ENCODE measurements at places on chromosomes 11 and 22.

DNA sequence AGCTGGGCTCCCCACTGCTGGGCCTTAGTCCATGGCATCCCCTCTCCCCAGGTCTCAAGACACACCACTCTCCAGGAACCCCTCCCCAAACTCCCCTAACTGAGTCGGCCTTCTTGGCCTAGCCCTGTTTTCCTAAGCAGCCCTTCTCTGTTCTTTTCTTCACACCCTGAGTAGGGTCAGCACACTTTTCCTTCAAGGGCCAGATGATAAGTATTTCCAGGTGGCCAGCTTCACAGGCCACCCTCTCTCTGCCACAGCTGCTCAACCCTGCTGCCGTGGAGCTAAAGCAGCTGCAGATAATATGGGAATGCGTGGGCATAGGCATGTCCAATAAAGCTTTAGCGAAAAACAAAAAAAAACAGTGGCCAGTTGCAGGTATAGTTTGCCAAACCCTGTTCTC, 24.1 kb downstream of the DGCR2 start:
- DNase-seq = no peak

DNA sequence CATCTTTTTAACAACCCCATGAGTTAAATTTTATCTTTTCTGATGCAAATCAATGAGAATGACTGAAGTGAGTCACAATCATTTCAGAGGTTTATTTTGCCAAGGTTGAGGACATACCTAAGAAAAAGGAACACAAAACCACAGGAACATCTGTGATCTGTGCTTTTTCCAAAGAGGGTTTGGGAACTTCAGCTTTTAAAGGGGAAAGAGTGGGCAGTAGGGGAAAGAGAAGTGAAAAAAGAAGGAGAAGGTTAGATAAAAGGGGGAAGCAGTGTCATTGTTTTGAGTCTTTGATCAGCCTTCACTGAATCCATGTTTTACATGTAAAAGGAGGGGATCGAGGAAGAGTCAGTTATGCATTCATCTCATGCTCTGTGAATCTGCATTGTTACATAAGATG, 45.3 kb upstream of the SPON1 start:
- no peak for DNase-seq

- DNase-seq = no peak
Observed at GRCh38 chr11:85475660-85476517, 151.3 kb downstream of the DLG2 start.

- no peak for DNase-seq
Observed at GRCh38 chr11:202490-202889, 4.7 kb downstream of the BET1L start.

- DNase-seq = no peak
Observed at GRCh38 chr11:48063424-48063978, 83.1 kb downstream of the PTPRJ start.

- DNase-seq = no peak
Observed at GRCh38 chr11:10377183-10377582, 72.3 kb downstream of the ADM start.

- peak; percentile 68 for DNase-seq
Observed at GRCh38 chr11:129317571-129317970, 58.1 kb upstream of the BARX2 start.

DNA sequence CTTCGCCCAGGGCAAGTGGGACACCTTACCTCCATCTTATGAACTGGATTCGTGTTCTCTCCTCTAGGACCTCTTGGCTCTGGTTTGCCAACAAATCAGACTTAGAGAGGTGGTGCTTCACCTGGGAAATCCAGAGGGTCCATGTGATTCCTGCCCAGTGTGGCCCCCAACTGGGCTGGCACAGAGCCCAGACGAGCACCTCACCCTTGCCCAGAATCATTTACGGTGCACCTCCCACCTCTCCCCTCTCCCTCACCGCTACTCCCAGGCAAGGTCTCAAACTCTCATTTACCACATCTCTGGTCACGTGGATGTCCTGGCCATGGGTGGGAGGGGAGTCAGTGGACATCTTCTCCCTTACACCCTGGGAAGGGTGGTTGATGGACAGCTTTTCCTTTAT, 1.1 kb downstream of the SPATA19 start:
- DNase-seq = no peak

- no peak for DNase-seq
Observed at GRCh38 chr11:1486054-1486825, at the start of gene MOB2. TSS of gene MOB2 (minus strand) at chr11:1486779. CDS start at chr11:1486556, 223 bp downstream.

- DNase-seq = no peak
Observed at GRCh38 chr11:126444072-126444471, 88.6 kb downstream of the ST3GAL4 start.

- no peak for DNase-seq
Observed at GRCh38 chr11:2732261-2732939, 32.6 kb upstream of the KCNQ1OT1 start.

GRCh38 chr22:32528984-32529982, 54.7 kb downstream of the FBXO7 start:
- DNase-seq = peak; percentile 4

DNA sequence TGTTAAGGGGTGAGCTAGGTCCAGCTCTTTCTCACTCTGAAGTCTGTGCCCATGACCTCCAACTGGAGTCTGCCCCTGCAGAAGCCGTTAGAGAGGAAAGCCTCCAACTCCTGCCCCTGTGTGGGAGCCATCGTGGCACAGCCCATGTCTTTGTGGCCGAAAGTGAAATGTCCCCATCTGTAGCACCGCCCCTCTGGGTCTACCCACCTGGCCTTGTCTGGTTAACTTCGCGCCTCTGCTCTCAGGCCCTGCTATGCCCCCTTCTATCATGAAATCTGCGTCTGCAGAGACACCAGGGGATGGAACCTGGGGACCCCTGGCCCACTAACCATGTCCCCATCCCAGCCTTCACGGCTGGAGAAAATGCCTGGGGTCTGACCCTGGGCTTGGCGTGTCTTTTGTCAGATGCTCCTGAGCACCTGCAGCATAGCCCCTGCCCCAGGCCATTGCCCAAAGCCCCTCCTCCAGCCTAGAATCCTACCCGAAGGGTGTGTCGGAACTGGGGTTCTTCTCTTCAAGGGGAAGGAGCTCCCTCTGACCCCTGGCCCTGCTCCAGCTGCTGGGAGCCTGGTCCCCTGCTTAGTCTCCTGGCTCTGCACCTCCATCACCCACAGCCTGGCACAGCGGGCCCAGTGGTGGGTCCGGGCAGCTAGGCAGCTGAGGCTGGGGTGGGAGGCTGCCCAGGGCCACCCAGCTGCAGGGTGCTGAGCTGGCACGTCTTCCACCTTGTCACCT, 35.8 kb upstream of the HMOX1 start:
- no peak for DNase-seq

GRCh38 chr11:64034411-64034811, 1.3 kb upstream of the FLRT1 start:
- DNase-seq = no peak

- DNase-seq = no peak
Observed at GRCh38 chr22:47134222-47134621, 371.8 kb downstream of the TBC1D22A start.

GRCh38 chr11:13249992-13250391, 27.6 kb upstream of the BMAL1 start:
- no peak for DNase-seq

DNA sequence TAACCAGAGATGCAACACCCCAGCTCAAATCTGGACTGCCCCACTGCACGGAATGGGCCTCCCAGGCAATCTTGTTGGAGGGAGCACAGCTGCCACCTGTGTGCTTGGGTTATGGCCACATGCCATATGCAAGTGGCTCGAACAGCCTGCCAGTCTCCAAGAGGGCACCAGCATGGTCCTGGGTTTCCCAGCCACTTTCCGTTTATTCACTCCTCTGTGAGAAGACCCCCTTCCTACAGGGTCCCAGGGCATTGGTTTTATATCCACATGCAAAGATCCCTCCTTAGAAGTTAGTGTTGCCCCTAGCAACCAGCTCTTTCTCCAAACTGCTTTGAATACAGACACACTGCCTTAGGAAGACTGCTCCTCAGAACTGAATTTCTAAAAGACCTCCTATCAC, 487.8 kb downstream of the BUD13 start:
- DNase-seq = no peak

- no peak for DNase-seq
Observed at GRCh38 chr11:70921804-70922203, 330.6 kb downstream of the SHANK2 start.

DNA sequence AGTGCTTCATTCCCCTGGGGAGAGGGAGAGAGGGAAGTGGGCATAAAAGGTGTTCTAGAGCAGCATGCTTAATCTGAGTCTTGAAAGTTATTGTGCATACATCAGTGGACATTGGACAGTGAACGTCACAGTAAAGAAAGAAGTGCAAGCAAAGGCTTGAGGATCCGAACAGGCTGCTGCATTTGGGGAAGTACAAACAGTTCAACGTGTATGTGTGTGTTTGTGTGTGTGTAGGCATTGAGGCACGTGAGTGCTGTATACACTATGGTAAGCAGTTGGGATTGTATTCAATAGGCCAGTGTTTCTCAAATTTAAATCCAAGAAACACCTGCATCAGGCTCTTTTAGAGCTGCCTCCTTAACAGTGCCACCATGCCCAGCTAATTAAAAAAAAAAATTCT, 10.4 kb upstream of the EIF3M start:
- no peak for DNase-seq

DNA sequence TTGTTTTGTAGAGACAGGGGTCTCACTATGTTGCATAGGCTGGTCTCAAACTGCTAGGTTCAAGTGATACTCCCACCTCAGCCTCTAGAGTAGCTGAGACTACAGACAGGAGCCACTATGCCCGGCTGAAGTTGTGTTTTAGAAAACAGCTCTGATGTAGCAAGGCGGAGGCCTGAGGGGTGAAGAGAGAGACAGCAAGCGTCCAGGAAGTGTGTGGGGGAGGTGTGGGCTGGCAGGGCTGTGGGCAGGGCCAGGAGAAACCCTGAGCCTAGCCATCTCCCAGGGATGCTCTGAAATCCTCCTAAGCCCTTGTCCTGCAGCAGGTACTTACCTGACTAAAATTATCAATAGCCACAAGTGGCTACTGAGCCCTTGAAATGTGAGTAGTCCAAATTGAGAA, 16.1 kb upstream of the RPS3 start:
- DNase-seq = peak; percentile 63

DNA sequence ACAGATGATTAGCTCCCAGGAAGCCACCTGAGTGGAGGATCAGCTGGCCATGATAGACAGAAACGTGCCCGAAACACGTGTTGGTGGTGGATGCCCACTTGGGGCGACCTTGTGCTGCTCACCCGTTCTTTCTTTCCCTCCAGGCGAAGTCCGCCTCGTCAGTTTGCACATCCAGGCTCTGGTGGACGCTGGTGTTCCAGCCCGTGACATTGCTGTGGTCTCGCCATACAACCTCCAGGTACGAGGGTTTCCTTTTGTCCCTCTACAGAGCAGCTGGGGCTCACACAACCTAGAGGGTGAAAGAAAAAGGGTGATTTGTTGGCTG, 30.6 kb downstream of the IGHMBP2 start:
- no peak for DNase-seq

DNA sequence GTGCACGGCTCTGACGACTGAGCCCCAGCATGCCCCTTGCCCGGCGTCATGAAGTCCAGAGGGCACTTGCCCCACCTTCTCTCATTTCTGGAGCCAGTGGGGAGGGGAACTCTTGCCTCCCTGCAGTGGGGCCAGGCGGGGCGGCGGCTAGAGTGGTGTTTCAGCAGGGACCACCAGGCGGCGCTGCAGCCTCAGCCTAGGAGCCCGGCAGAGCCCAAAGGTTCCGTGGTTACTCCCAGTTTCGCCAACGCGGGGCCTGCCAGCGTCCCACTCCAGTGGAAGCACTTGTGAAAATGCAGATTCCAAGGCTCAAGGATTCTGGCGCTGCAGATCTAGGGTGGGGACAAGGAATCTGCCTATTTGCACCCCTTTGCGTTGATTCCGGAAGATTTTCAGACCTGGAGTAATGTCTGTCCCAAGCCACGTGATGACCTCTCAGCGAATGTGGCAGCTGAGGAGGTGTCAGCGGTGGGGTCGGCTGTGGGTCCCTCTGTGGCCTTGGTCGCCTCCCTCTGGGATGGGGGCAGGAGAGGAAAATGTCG, 55.7 kb downstream of the CD82 start:
- no peak for DNase-seq

GRCh38 chr11:61637277-61637676, 42.9 kb upstream of the DAGLA start:
- no peak for DNase-seq

DNA sequence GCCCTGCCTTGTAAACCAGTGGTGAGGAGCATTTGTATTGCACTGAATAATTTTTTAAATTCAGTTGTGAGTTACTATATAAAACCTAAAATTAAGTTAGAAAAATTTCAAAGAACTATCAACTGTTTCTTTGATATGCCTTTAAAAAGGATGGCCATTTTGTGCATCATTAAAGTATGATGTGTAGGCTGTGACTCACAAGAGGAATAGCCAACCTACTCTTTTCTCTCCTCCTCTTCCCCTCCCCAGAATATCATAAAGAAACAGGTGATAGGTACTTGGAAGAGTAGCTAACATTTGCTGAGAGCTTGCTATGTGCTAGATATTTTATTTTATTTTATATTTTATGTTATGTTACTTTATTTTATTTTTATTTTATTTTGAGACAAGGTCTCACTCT, 10.6 kb upstream of the PIK3C2A start:
- DNase-seq = no peak

- DNase-seq = no peak
Observed at GRCh38 chr11:14079797-14080196, 117.3 kb downstream of the SPON1 start.

DNA sequence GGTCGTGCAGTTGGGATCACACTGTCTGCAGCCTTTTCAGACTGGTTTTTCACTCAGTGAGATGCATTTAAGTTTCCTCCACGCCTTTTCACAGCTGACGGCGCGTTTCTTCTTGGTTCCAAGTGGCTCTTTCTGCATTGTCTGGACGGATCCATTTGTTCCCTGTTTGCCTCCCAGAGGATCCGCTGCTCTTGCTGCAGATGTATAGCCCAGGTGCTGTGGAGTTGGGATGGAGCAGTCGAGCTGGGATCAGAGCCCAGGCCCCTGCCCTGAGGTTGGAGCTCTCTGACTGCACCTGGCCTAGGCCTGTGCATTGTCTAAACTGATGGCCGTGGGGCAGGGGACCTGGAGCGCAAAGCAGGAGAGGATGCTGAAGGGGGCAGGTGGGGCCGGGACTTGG, 51.6 kb downstream of the PARVB start:
- no peak for DNase-seq

GRCh38 chr11:125069008-125069407, 5.9 kb downstream of the SLC37A2 start:
- DNase-seq = no peak

DNA sequence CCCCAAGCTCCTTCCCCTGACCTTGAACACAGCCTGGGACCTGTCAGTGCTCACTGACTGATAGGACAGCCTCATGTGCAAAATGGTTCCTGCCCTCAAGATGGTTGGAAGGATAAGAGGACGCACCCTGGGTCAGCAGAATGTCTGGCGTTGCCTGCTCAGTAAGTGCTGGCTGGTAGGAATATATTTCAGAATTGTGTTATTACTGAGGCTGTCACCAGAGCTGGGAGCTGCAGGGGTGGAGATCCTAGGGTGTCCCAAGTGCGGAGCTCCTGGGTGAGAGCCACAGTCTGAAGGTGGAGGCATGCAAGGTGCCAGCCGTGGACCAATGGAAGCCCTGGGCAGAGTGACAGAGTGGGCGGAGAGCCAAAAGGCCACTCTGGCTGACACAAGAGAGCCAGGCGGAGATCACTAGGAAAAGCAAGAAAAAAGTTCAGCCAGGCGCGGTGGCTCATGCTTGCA, 1.0 kb upstream of the SEC14L4 start:
- DNase-seq = no peak

- DNase-seq = no peak
Observed at GRCh38 chr11:110948112-110948511, 235.9 kb upstream of the ARHGAP20 start.

- no peak for DNase-seq
Observed at GRCh38 chr22:35840302-35840739, 122.6 kb downstream of the APOL5 start.

- no peak for DNase-seq
Observed at GRCh38 chr11:12242966-12243365, 132.6 kb downstream of the MICAL2 start.
